Subcutaneous adipose tissue (tissue), 4 donors: ENCODE measurements at places on chromosomes 3 and 15. TPM values are rescaled to one million over a fixed set of nuclear protein-coding genes. Genes with fewer than 3 reads are reported as not detected.

TGM4 gene
- not detected for total RNA-seq

WDR93 gene
- total RNA-seq = 0.57 TPM

MNS1 gene
- 1.8 TPM for total RNA-seq

AGBL1 gene
- not detected for total RNA-seq

ACTC1 gene
- 0.44 TPM for total RNA-seq

XYLB gene
- 3.0 TPM for total RNA-seq

POTEB3 gene
- total RNA-seq = not detected

BLM gene
- total RNA-seq = 5.3 TPM

CAV3 gene
- not detected for total RNA-seq

IGSF10 gene
- total RNA-seq = 13.1 TPM

RAD51 gene
- total RNA-seq = 3.1 TPM

SAMMSON gene
- total RNA-seq = 0.34 TPM

SLC28A2 gene
- total RNA-seq = not detected

SEMA3B gene
- 5.1 TPM for total RNA-seq

NOP10 gene
- 244 TPM for total RNA-seq

OR5K2 gene
- total RNA-seq = not detected

RASGRF1 gene
- total RNA-seq = 0.22 TPM

PPP2R3A gene
- 14.3 TPM for total RNA-seq

ACTR8 gene
- 27.1 TPM for total RNA-seq

MYRIP gene
- total RNA-seq = 2.4 TPM
